Foreskin fibroblast (primary cell): ENCODE measurements at places on chromosomes 3 and 15.
A peak's percentile ranks its signal among the peaks of the same experiment; 100 is the strongest.

- DNase-seq, result no peak
Measured at GRCh38 chr3:11908981-11909698, 62.5 kb upstream of the TAMM41 start.

- DNase-seq, result no peak
Measured at GRCh38 chr3:78349571-78349970, 1309.7 kb downstream of the ROBO2 start.

GRCh38 chr15:67126551-67127330, 61.3 kb downstream of the SMAD3 start:
- DNase-seq, result no peak

DNA sequence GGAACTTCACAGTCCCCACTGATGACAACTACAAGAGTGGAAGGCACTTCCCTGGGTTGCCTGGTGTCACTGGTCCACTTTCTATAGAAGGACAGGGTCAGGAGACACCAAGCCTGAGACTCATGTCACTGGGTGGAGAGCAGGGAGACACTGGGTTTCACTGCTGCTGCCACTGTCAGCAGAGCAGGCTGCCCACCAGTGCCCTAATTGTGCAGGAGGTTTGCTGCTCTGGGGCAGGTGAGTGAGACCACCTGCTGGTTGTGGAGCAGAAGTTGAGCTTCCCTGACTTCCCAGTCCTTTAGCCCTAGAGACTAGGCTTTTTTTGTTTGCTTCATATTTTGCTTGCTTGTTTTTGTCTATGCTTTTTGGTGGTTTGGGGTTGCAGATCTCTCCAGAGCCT, 528.4 kb upstream of the RGMA start:
- DNase-seq, result no peak

DNA sequence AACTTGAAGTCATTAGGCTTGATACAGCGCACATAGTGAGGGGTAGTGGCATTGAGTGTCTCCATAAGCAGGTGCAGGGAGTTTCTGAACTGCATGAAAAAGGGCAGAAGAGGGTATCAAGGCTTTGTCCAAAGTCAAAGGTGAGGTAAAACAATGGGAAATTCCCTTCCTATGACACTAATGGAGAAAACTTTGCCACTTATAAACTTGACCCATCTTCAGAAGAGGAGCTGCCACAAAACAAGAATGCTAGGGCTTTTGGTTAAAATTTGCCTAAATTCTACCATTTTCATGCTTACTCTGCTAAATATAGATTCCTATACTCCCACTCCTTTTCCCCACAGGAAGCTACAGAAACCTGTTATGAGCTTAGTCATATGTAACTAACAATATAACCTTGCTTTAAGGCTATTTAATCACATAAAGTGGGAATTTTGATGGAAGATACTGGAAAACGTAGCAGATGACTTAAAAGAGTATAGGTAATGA, 87.5 kb upstream of the MYO5C start:
- DNase-seq, result no peak

GRCh38 chr3:76044601-76045600, 259.6 kb upstream of the ZNF717 start:
- peak; percentile 79 for DNase-seq

DNA sequence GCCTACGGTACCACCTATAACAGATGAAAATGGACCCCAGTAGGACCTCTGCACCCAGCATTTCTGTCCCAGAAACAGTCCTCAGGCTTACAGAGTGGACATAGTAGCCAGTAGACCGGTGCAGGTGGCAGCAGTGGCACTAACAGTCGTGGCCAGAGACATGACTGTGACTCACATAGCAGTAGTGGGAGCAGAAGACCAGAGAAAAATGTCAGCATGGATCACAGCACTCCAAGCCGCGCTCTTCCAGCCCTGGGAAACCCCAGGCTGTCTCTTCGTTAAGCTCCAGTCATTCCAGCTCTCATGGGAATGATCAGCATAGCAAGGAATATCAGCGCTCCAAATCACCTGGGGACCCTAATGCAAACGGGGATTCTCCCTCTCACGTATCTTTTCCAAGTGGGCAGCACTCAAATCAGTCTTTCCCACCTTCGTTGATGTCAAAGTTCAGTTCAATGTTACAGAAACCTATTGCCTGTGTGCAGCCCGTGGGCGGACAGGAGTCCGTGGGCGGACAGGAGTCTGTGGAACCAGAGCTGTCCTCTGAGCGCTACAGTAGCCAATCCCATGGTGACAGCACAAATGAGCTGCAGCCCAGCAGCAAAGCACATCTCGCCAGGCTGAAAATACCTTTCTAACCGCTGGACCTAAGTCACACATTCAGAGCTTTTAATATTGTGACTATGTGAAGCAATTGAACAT, 10.5 kb downstream of the BFSP2 start:
- DNase-seq, result no peak
